ENCODE measurements at places on chromosomes 11 and 22.

DNA sequence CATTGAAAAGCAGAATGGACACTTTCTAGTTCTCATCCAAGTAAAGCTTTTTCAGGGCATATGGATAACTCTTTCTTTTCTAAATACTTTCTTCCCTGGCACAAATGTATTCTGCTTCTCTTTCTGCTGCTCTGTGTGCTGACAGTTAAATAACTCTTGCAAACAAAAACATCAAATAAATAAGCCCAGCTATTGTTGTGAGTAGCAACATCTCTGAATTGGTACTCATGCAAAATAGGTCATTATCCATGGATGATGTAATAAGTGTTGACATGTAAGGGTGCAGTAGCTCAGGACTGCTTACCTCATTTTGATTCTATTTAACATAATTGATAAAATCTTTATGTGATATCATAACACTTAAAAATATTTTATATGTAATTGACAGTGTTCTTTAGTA, 164.3 kb downstream of the MSANTD4 start:
- DNase-seq: no peak

GRCh38 chr11:66907751-66908630, 50.2 kb downstream of the PC start:
- DNase-seq: no peak

DNA sequence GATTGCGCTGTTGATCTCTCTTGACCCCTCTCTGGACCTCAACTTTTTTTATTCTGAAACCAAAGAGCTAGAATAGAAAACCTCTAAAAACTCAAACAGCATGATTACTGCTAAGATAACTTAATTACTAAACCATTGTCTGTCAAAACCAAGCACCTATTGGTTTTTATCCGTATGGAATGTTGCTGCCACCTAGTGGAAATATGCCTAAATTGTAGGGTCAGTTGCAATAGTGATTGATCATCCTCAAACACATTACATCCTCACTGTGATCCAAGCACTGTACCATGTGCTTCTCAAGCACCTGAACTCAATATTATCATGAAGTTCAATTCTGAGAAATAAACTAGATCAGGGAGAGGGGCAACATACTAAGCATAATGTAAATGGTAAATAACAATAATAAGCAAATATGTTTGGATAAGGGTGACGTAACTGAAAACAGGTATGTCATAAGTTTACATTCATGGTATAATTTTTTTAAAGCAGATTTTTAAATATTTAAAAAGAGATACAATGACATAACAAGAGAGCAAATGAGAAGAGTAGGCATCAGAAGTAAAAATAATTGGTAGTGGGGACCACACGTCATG, 3.8 kb upstream of the OR5A2 start:
- peak; percentile 66 for DNase-seq

GRCh38 chr11:33897761-33898375, 6.0 kb upstream of the LMO2 start:
- no peak for DNase-seq

- no peak for DNase-seq
Observed at GRCh38 chr11:70482529-70482917, 84.2 kb downstream of the CTTN start.

- DNase-seq: no peak
Observed at GRCh38 chr11:7563281-7563680, 49.5 kb downstream of the PPFIBP2 start.

- DNase-seq: no peak
Observed at GRCh38 chr11:65373839-65374580, 8.4 kb downstream of the SLC25A45 start.

GRCh38 chr22:38172832-38173640, 8.6 kb downstream of the PLA2G6 start:
- no peak for DNase-seq

DNA sequence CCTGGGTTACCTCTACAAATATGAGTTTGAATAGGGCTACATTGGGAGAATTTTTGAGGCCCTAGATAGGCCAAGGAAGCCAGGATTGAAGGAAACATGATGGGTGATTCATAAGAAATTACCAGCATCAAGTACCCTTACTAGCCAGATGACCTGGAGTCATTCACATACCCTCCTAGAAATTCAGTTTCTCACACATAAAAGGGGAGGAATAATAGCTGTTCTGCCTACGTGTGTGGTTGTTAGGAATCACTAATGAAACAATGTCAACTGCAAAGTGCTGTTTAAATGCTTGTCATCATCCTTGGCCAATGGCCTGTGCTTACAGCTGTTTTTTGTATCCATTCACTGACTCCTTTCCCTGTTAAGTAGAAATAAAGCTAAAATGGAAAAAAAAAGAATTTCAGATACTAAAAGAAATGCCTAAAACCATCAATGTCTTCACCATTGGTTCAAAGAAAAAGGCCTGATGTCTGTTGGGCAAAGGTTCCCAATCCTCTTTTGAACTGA, 114.4 kb downstream of the NCAM1 start:
- no peak for DNase-seq

GRCh38 chr11:81033779-81034540, 1593.1 kb upstream of the TENM4 start:
- DNase-seq: no peak

GRCh38 chr11:4991060-4991459, 3.6 kb upstream of the OR51L1 start:
- no peak for DNase-seq

GRCh38 chr22:34971456-34971855, 94.5 kb upstream of the ISX start:
- no peak for DNase-seq

- DNase-seq: no peak
Observed at GRCh38 chr11:107337917-107338316, 119.7 kb downstream of the CWF19L2 start.

All from RPMI8226 (cell line).